ENCODE measurements at places on chromosomes 3 and 15. TPM values are rescaled to one million over a fixed set of nuclear protein-coding genes. Genes with fewer than 3 reads are reported as not detected.

DNA sequence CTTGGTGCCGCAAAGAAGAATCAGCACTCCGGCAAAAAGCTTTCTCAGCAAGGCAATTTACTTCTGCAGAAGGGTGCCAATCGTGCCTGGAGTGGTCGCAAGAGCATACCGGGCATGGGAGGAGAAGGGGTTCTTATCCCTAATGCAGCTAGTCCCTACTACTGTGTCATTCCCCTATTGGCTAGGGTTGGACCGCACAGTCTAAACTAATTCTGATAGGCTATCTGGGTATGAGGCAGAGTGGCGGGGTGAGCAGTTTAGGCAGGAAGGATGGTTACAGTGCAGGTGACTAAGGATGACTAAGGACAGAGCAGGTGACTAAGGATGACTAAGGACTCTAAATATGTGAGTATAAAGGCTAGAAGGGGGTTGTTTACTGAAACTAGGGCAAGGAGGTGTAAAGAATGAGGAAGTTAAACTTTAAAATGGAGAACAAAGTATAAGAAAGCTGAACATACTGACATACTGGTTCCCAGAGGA, 52.9 kb downstream of the PGBD4 start:
- no peak overlapping the region for H3K4me3 ChIP-seq
- H3K4me1 ChIP-seq = no peaks in the 10 kb centered on the region
- no peaks in the 10 kb centered on the region for H3K27me3 ChIP-seq
- H3K36me3 ChIP-seq = no peaks in the 10 kb centered on the region

GRCh38 chr3:87837076-87837475, 221.7 kb downstream of the CGGBP1 start:
- DNase-seq = no peak
- H3K36me3 ChIP-seq = no peaks in the 10 kb centered on the region
- H3K4me3 ChIP-seq = no peak overlapping the region
- no peaks in the 10 kb centered on the region for H3K4me1 ChIP-seq

DNA sequence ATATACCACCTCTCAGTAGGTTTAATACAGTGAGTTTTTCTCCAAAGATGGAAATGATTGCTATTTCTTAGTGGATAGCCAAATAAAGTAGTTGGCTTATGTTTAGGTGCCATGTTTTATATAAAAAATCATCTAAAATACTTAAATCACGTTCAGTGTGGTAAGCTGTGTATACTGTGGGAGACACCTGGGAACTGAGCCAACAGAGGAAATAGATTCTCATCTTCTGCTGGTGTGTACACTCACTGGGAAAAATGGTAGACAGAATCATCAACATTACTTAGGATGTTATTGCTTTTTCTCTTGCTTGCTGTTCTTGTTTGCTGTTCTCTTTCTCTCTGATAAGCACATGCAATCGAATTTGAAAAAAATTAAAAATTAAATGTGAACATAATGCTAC, 112.6 kb upstream of the MB21D2 start:
- no peaks in the 10 kb centered on the region for H3K36me3 ChIP-seq
- H3K4me3 ChIP-seq = no peak overlapping the region
- H3K27me3 ChIP-seq = no peaks in the 10 kb centered on the region
- H3K27ac ChIP-seq = no peak overlapping the region
- H3K4me1 ChIP-seq = no peaks in the 10 kb centered on the region

DNA sequence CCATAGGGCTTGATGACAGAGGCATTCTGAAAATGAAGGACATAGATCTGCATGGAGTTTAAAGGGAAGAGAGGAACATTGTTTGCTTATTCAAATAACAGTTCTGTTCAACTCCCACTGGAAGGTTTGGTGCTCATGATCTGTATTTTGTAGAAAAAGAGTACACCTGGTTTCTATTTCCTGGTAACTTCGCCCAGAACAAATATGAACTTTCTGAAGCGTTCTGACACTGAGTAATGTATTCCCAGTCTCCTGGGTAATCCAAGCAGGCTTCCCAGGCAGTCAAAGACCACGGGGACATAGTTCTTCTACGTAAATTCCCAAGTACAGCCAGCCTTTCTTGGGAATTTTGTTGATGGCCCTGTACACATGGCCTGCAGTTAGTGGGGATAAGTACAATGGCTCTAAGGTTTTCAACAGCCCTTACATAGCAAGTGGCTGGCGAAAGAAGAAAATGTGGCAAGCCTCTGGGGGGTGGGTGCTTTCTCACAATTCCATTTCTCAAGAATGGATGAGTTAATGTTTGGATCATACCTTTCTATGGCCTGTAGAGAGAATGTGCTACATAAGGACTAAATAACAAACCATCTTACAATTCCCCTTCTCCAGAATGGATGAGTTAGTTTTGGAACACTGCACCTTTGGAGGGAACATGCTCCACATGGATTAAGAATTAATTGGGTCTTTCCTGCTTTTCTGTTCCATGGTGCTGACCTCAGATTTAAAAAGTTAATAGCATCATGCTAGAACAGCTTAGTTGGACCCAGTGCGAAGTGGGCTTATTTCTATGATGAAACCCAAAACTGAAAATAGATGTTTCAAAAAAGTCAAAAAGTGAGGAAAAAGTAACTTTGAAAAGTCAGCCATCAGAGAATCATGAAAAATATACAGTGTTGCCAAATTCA, 52.7 kb downstream of the COL6A6 start:
- no peaks in the 10 kb centered on the region for H3K4me1 ChIP-seq
- H3K36me3 ChIP-seq = no peaks in the 10 kb centered on the region
- DNase-seq = no peak
- peak overlapping the region; percentile 45 for H3K27ac ChIP-seq
- H3K4me3 ChIP-seq = no peak overlapping the region
- H3K27me3 ChIP-seq = no peaks in the 10 kb centered on the region

MNS1 gene
- 2.4 TPM for total RNA-seq

AHSG gene
- total RNA-seq = not detected
